ENCODE measurements at places on chromosomes 3 and 15. TPM values are rescaled to one million over a fixed set of nuclear protein-coding genes. Genes with fewer than 3 reads are reported as not detected.

DNA sequence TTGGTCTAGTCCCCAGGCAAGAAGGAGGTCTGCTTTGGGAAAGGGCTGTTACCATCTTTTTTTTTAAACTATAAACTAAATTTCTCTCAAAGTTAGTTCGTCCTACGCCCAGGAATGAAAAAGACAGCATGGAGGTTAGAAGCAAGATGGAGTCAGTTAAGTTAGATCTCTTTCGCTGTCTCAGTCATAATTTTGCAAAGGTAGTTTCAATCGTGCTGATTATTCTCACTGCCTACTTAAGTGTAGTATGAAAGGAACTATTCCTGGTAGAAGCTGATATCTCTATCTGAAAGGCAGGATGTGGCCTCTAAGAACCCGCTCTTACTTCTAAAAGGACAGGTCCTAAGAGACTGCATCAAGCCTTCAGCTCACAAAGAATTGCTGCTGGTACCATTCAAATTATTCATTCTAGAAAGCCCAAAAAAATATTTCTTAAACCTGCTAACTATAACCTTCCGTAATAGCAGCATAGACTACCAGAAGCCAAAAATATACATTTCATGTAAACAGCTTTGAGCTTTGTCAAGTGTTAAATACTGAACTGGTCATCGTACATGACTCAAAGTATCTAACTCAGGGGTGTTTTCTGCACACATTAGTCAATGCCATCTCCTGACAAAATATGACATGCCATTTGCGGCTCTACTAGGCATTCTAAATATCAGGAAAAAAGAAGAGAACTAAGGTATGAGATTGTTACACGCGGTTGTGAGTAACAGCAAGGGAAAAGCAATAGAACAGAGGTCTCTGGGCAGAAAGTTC lies 96.0 kb upstream of the CCDC80 start:
- DNase-seq = no peak
- peaks cover 32% of the 10 kb centered on the region for H3K4me1 ChIP-seq
- H3K36me3 ChIP-seq = no peaks in the 10 kb centered on the region
- no peak overlapping the region for H3K4me3 ChIP-seq
- no peaks in the 10 kb centered on the region for H3K27me3 ChIP-seq

DNA sequence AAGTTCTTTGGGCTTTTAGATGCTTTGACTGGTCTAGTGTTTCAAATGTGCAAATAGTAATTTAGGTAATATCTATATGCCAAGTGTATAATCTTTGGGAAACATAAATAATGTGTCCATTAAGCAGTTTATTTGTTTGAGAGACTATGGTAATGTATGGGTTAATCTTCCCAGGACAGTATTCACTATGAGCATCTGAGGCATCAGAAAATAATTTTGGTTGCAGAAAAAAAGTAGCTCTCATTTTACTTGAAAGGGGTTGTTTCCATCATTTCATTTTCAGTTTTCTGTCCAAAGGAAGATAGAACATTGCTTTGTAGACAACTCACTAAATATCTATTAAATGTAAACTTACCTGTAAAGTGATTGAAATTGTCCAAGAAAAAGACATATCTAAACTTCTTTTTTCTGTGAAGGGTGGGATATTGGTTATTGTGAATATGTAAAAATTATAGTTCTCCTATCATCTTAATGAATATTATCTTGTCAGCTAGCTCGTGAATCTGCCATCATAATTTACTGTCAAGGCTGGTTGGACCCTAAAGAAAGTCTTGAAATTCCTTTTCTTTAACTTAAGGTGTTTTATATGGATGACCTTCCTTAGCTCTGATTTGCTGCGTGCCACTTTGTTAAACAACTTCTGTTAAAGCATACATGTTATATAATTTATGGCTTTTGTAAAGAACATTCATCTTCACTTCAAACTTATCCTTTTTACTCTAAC lies 108.8 kb downstream of the EPHA3 start:
- no peaks in the 10 kb centered on the region for H3K36me3 ChIP-seq
- peaks cover 2% of the 10 kb centered on the region for H3K27me3 ChIP-seq
- peaks cover 27% of the 10 kb centered on the region for H3K4me1 ChIP-seq

GRCh38 chr15:29913528-29914135 lies 91.4 kb upstream of the TJP1 start:
- peak overlapping the region; percentile 89 for H3K27ac ChIP-seq
- peaks cover 1% of the 10 kb centered on the region for H3K36me3 ChIP-seq
- no peaks in the 10 kb centered on the region for H3K27me3 ChIP-seq
- peaks cover 56% of the 10 kb centered on the region for H3K4me1 ChIP-seq

DNA sequence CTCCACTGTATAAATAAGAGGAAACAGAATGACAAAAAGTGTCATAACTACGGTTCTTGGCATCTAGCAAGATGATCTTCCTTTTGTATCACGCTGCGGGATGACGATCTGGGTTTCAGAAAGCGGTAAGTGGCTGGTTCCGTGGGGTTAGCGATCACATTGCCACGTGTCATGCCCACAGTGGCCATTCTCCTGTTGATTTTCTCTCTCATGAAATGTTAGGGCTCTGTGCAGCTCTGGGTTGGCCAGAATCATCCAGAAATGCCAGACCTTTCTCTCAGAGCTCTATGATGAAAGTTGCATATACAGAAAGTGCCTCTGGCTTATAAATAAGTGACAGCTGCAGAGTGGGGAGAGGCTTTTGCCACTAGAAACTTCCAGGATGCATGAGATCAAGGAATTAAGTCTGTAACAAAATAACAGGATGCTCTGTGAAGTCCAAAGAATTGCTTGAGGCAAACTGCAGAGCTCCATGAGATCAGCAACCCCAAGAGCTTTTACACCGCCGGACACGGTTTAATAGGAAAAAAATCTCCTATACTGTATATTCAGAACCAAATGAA lies 71.6 kb downstream of the ABTB1 start:
- no peak for DNase-seq
- H3K4me1 ChIP-seq = peaks cover 42% of the 10 kb centered on the region
- H3K4me3 ChIP-seq = no peak overlapping the region

DNA sequence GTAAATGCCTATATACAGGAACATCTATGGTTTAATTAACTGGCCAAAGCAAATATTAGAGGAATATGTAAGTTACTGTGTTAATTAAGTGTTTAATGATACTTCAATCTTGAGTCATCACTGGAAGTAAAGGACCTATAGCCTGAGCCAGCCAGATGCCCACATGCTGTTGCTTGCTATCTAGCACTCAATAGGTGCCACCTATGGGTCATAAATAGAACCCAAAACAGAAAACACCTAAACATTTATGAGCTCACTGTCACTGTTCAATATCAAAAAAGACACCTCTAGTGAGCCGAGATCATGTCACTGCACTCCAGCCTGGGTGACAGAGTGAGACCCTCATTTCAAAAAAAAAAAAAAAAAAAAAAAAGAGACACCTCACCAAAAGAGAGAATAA lies 48.4 kb upstream of the IP6K2 start:
- peaks cover 20% of the 10 kb centered on the region for H3K36me3 ChIP-seq
- peaks cover 7% of the 10 kb centered on the region for H3K4me1 ChIP-seq
- H3K4me3 ChIP-seq = no peak overlapping the region
- no peaks in the 10 kb centered on the region for H3K27me3 ChIP-seq
- no peak overlapping the region for H3K27ac ChIP-seq

The SLC51A gene
- total RNA-seq = not detected

The CKMT1A gene
- not detected for total RNA-seq

- DNase-seq = no peak
- peak overlapping the region; percentile 98 for H3K27ac ChIP-seq
- peaks cover 13% of the 10 kb centered on the region for H3K36me3 ChIP-seq
- no peaks in the 10 kb centered on the region for H3K27me3 ChIP-seq
- peak overlapping the region; percentile 82 for H3K4me3 ChIP-seq
Observed at GRCh38 chr15:44535523-44536301, 1.2 kb upstream of the EIF3J start.

DNA sequence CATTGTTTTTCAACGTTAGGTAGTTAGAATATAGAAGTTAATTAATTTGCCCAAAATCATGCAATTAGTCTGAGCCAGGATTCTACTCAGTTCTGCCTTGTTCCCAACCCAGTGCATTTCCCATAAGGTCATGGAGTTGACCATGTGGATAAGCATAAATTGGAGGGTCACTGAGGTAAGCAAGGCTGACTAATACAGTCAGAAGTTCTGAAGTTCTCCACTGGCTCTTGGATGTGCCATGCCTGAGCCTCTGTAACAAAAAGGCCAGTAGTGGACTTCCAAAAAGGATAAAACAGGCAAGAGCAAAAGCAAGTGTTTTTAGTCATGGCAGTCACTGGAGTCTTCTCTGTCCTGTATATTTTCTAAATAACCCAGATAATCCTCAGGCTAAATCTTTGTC lies 124.4 kb upstream of the PHLDB2 start:
- H3K4me3 ChIP-seq = no peak overlapping the region
- H3K4me1 ChIP-seq = peaks cover 26% of the 10 kb centered on the region
- H3K27me3 ChIP-seq = no peaks in the 10 kb centered on the region
- no peak for DNase-seq

The CAPN3 gene
- total RNA-seq = 12.2 TPM

DNA sequence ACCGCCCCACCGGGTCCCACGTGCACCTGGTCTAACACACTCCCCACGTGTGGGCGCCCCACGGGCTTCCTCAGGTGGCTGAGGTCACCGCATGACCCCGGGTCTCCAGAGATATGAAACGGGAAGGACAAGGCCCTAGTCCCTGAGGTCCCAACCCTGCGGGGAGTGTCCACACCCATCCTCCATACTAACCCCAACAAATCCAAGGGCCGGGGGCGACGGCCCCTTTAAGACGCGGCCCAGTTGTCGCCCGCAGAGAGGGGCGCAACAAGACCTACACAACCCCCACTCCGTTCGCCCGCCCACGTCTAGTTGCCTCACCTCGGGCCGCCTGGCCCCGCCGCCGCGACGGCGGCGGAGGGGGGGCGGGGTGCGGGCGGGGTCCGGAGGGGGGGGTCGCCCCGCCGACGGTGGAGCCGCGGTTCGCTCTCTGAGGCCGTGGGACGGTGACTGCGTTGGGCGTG lies 396 bp downstream of the INO80 start:
- H3K36me3 ChIP-seq = peaks cover 8% of the 10 kb centered on the region

GRCh38 chr15:84795186-84795585 lies 22.0 kb upstream of the ALPK3 start:
- H3K27me3 ChIP-seq = no peaks in the 10 kb centered on the region
- peaks cover 38% of the 10 kb centered on the region for H3K36me3 ChIP-seq
- no peak overlapping the region for H3K27ac ChIP-seq
- DNase-seq = no peak

- no peak overlapping the region for H3K27ac ChIP-seq
- DNase-seq = no peak
- no peaks in the 10 kb centered on the region for H3K36me3 ChIP-seq
- peaks cover 20% of the 10 kb centered on the region for H3K4me1 ChIP-seq
Observed at GRCh38 chr3:111319598-111319997, 222.4 kb upstream of the CD96 start.
